ENCODE measurements at places on chromosomes 7 and 10. TPM values are rescaled to one million over a fixed set of nuclear protein-coding genes. Genes with fewer than 3 reads are reported as not detected.

- no peak overlapping the region for H3K4me3 ChIP-seq
- H3K27me3 ChIP-seq = no peaks in the 10 kb centered on the region
- H3K27ac ChIP-seq = no peak overlapping the region
- H3K36me3 ChIP-seq = no peaks in the 10 kb centered on the region
- no peaks in the 10 kb centered on the region for H3K4me1 ChIP-seq
Observed at GRCh38 chr10:65033957-65034356, 1512.8 kb downstream of the REEP3 start.

GRCh38 chr10:13732465-13732881 lies 145.7 kb downstream of the PRPF18 start:
- H3K36me3 ChIP-seq = no peaks in the 10 kb centered on the region
- no peaks in the 10 kb centered on the region for H3K27me3 ChIP-seq
- H3K4me1 ChIP-seq = no peaks in the 10 kb centered on the region
- no peak overlapping the region for H3K27ac ChIP-seq

DNA sequence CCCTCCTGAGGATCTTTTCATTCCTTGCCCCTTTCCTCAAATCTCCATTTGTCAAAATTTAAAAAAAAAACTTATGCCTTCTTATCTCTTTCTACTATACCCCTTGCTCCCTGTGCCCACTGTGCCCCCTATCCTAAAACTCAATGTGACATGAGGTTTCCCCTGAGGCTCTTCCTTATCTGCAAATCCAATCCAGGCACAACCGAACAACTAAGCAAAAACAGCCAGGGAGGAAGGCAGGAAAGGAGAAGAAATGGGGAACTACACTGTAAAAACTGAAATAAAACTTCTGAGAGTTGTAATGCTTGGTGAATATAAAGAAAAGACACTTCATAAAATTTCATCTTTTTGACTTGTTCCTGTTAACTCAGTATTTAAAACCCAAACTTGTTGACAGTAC lies 54.2 kb downstream of the CRPPA start:
- no peak overlapping the region for H3K4me3 ChIP-seq
- no peaks in the 10 kb centered on the region for H3K36me3 ChIP-seq

DNA sequence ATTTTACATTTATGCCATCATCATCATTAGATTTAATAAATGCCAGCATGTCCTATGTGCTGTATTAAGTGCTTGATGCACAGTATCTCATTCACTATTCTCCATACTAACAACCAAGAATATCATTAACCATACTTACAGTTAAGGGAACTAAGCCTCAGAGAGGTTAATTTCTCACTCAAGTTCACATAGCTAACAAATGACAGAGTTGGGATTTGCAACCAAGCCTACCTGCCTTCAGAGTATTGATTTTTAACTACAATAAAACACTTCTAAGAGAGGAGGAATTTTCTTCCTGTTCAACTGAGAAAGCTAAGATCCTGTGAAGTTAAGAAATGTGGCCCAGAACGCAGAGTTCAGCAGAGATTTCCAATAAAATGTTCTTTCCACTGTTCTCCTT lies 403.0 kb downstream of the KCNMA1 start:
- H3K36me3 ChIP-seq = no peaks in the 10 kb centered on the region
- no peaks in the 10 kb centered on the region for H3K4me1 ChIP-seq
- no peak for DNase-seq
- H3K27ac ChIP-seq = no peak overlapping the region
- H3K27me3 ChIP-seq = peaks cover 2% of the 10 kb centered on the region

FBXL13 gene
- 4.0 TPM for total RNA-seq

GIMAP8 gene
- total RNA-seq = 0.47 TPM

Measured in B cell (primary cell).